ENCODE measurements at places on chromosomes 3 and 15.

DNA sequence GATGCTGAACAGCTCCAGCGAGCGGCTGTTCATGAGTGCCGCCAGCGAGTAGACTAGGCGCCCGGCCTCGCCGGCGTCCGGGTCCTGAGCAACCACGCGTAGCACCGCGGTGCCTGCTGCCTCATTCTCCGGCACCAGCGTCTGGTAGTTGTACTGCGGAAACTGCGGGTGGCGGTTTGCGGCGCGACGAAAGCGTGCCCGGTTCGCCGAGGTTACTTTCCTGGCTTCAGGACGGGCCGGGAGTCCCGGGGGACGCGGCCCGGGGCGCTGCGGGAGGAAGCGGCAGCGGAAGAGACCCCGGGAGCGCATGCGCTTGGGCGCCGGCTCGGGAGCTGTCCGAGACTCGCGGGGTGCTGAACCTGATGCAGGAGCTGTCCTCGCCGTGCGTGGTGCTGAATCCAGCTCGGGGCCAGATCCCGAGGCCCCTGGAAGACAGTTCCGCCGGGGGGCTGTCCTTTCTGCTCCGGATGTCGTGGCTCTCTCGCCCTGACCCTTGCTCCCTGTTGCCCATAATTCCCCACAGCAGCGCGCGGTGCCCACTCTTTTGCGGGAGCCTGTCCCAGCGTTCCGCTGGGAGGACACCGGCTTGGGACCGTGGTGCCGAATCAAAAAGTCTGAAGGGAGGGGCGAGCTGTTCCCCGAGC is 1.1 kb downstream of the CELSR3 start:
- peak; percentile 55 for DNase-seq

DNA sequence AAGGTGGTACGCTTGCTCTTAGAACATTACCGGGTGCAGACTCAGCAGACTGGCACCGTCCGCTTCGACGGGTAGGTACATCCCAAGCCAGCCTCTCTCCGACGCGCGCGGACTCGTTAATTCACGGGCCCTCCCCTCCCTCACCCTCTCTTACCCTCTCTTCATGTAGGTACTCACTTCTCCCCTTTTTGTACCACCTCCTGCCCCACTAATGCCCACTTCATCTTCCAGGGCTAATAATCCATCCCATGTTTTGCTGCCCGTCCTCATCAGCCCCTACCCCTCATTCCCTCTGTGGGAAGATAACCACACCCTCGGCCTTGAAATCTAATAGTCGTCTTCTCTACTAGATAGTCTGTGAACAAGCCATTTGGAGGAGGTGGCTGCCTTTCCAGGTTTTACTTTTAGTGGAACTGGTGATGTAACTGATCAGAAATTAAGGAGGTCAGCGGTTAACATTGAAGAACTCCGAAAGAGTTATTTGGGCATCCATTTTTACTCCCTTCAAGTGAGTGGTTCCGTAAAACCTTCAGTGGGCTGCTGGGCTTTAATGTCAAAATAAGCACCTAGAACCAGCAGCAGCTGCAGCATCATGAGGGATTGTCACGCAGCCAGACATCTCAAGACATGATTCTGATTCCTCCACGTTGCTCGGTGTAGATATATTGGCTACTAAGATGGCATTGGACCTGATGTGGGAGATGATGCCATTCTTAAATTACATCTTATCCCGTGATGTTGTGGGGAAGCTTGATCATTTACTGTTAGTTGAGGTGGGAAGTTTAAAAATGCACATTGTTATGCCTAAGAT is 1.3 kb downstream of the FEM1B start:
- DNase-seq, result no peak

DNA sequence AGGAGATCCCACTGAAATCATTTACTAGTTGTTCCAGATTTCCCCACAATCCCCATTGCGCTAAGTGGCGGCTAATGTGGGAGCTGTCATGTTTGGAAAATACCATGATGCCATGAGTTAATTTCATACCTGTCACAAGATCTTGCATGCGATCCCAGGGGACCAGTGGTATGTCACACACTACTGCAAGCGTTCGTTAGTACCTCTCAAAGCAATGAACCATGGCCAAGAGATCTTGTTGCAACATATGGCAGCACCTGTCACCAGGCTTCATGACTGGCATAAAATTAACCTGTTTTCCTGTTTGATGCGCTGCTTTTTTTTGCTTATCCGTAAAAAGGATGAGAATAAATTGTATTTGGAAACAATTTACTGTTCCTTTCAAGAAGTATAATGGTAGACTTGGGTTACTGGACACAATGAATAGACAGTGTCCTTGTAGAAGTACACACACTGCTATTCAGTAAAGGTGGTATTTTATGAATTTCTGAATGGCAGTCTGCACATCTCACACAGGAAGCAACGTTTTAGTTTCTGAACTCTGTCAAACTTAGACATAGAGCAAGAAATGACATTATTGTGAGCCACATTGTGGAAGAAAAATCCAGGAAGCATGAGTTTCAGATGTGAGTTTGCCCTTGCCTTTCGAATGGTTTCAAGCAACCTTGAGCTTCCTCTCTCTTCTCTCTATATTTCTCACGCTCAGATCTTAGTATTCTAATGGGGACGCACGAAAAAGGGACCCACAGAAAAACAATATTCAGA is 81.9 kb downstream of the CHL1 start:
- no peak for DNase-seq

- no peak for DNase-seq
Observed at GRCh38 chr3:71341721-71342120, 241.8 kb downstream of the FOXP1 start.

All from T-helper 22 cell (primary cell).